HuH-7.5 (cell line): ENCODE measurements at places on chromosomes 6 and 20.

DNA sequence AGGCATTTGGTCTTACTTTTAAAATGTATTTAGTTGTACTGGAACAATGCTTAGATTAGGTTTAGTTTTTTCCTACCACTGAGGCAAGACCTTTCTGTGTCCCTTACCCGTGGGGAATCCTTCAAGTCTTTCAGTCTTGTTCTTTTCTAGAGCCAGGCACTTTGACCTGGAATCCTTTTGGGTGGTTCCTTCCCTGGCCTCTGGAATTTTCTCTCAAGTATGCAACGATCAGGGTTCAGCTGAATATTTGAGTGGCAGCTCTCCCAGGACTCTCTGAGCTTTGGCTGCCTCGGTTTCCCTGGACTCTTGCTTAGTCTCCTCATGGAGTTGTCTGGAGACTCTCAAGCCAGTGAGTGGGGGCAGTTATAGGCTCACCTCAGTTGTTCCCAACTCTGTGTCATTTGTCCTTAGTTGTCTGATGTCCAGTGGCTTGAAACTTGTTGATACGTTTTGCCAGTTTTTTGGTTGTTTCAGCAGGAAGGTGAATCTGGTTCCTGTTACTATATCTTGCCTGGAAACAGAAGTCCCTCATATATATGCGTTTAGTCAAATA lies 118.1 kb downstream of the QKI start:
- DNase-seq = no peak

DNA sequence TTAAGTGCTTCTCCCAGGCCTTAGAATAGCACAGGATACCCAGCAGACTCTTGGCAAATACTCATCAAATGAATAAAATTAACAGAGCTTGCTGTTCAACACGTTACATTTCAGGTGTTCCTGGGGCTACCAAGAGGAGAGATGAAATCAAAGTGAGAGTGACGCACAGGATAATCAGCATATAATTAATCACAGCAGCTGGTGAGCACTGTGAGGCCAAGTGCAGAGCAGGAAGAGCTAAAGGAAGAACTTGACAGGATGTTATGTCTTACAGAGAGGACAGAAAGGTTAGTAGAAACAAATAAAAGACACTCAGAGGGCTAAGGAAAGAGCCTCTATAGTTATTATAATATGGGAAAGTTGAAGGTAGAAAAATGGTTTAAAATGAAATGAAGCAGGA lies 8.8 kb downstream of the PPIL1 start:
- no peak for DNase-seq

DNA sequence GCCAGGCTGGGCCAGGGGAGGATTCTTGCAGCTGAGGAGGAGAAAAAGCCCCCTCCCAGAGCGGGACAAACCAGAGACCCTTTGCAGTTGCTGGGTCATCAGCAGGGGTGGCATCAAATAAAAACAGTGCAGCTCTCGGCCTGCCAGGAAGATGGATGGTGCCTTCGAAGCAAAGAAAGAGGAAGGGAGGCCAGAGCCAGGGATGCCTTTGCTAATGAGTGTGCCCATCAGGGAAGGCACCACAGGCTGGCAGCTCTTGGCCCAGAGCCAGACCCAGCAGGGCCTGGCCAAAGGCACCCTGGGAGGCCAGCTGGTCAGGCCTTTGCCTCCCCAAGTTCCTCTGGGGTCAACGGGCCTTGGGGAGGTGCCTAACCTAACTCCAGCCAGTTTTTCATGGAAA lies 26.3 kb upstream of the ZNF318 start:
- DNase-seq = no peak

GRCh38 chr6:24905483-24905882 lies 30.3 kb downstream of the RIPOR2 start:
- DNase-seq = no peak

GRCh38 chr20:47792021-47792618 lies 6.8 kb upstream of the SULF2 start:
- DNase-seq = no peak

- DNase-seq = peak; percentile 71
Measured at GRCh38 chr20:44400970-44401769, 45.7 kb downstream of the HNF4A start.

GRCh38 chr6:134740473-134741199 lies 209.3 kb downstream of the ALDH8A1 start:
- DNase-seq = no peak

DNA sequence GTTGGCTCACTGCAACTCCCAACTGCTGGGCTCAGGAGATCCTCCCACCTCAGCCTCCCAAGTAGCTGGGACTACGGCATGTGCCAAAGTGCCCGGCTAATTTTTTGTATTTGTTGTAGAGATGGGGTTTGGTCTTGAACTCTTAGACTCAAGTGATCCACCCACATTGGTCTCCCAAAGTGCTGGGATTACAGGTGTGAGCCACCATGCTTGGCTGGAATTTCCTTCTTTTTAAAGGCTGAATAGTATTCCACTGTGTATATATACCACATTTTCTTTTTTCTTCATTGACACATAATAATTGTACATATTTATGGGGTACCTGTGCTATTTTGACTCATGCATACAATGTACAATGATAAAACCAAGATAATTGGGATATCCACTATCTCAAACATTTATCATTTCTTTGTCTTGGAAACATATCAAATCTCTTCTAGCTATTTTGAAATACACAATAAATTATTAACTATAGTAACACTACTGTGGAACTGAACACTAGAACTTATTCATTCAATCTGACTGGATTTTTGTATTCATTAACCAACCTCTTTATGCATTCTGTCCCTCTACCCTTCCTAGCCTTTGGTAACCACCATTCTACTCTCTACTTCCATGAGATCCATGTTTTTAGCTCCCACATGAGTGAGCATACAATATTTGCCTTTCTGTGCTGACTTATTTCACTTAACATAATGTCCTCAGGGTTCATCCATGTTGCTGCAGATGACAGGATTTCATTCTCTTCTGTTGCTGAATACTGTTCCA lies 7.8 kb downstream of the MDC1 start:
- no peak for DNase-seq

DNA sequence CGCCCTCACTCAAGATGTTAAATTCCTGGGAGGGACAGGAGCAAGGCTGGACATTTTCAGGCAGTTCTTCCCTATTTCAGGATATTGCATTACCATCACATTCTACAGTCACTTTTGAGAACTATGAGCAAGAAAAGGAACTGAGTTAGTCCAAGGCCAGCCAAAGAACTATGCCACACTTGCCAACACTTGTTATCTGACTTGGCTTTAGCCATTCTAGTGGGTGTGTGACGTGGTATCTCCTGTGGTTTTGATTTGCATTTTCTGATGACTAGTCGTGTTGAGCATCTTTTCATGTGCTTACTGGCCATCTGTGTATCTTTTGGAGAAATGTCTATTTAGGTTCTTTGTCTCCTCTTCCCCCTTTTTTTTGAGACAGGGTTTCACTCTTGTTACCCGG lies 12.0 kb downstream of the XRN2 start:
- DNase-seq = no peak

- DNase-seq = no peak
Measured at GRCh38 chr6:95784869-95785268, 207.5 kb downstream of the MANEA start.

DNA sequence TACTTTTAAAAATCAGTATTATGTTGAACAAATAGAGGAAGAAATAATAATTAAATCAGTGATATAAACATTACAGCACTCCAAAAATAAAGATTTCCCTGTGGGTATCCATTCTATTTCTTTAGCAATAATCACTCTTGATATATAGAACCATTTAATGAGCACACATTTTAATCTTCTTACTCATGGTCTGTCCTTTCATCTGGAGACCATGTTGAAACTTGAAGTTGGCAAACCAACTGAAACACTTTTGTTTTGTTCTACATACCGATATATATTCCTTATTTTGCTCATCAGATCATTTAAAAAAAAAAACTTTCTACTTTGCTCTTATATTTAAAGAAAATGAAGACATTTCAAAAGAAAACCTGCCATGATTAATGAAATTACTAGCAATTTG lies 13.4 kb downstream of the C6orf58 start:
- DNase-seq = no peak
